ENCODE measurements at places on chromosomes 5 and 9.

DNA sequence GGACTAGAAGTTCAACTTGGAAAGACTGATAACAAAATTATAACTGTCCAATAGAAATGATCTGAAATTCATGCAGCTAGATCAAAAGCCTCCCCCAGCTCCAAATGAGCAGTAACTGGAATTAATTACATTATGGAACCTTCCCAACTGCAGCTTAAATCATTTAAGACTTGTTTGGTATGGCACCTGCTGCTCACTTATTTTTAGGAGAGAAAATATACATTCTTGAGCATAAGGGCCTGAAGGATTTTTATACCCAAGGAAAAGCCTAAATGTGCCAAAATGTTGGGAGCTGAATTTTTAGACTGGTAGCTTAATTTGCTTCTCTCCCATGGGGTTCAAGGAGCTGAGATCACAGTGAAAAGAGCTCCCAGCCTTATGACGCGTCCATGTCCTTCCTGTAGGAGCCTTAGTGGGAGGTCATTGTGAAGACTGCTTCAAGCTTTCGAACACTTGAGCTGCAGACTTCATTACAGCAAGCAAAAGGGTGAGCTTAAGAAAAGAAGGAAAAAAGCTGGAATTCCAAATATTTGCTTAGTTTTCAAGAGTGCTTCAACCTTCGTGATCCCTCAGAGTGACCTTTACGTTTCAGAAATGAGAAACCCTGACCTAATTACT, 276.0 kb downstream of the DMAC1 start:
- DNase-seq, result no peak

- no peak for DNase-seq
Observed at GRCh38 chr5:179413711-179414458, 68.6 kb upstream of the ADAMTS2 start.

DNA sequence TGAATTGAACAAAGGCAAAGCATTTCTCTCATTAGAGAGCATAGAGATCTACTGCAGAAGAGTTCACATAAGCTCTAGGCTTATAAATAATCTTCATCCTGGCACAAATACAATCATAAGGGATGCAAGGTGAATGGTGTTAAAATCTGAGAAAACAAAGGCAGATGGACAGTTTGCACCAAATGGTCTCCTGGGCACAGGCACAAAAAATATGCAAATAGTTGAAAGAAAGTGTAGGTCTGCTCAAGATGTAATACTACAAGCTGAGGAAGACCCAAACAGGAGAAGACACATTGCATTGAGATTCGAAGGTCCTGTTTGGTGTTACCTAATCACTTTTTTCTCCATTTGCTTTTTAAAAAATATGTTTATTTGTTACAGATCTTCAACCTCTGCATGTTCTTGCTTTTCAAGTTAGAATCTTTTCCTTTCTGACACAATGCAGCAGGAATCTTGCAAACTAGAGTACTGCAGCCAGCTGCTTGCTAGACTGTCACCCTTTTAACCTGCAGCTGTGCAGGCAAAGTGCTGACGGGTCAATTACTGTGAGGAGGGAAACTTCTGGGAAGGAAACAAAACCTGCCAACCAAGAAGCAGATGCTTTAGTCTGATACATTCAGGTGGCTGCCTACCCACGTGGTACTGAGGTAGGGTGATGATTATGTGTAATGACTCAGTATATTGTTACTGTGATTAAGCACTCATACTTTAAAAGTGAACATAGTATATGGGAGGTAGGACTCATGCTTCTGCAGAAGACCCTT, 1048.6 kb upstream of the SEMA6A start:
- DNase-seq, result no peak

GRCh38 chr9:86043999-86044398, 55.4 kb downstream of the GOLM1 start:
- DNase-seq, result no peak

- peak; percentile 58 for DNase-seq
Observed at GRCh38 chr9:27117489-27118135, 8.6 kb downstream of the TEK start.

DNA sequence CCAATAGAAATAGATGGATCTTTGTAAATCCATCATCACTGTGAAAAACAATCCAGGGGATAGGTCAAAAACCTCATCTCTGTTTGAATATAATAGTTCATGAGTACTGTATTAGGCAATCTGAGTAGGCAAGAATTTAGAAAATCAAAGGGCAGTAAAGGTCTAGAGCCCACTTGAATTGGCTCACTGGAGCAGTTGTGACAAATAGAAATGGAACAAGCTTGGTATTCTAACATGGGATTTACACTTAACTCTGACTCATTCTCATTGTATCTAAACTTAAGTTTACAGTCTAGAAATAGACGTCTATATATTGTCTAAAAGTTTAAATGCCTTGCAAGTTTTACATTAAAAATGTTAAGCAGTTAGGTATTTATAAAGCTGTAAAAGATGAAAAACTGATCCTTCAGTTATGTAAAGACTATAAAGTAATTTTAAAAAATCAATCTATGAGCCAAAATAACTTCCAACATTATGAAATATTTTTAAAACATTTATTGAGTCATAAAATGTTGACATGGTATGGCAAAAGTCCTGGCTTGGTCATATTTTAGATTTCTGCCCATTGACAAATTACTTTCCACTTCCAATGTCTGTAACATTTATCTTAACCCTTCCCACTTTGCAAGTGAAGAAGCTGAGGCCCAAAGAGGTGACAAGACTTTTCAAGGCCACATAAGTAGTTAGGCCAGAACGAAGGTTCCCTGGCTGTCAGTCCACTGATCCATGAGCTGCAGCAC, 203.7 kb upstream of the NREP start:
- DNase-seq, result peak; percentile 70

GRCh38 chr9:129068990-129069861, 11.7 kb upstream of the DOLPP1 start:
- no peak for DNase-seq

- DNase-seq, result no peak
Observed at GRCh38 chr9:136605988-136606660, 56.6 kb upstream of the EGFL7 start.

GRCh38 chr5:177966839-177967166, 29.2 kb downstream of the PROP1 start:
- no peak for DNase-seq

DNA sequence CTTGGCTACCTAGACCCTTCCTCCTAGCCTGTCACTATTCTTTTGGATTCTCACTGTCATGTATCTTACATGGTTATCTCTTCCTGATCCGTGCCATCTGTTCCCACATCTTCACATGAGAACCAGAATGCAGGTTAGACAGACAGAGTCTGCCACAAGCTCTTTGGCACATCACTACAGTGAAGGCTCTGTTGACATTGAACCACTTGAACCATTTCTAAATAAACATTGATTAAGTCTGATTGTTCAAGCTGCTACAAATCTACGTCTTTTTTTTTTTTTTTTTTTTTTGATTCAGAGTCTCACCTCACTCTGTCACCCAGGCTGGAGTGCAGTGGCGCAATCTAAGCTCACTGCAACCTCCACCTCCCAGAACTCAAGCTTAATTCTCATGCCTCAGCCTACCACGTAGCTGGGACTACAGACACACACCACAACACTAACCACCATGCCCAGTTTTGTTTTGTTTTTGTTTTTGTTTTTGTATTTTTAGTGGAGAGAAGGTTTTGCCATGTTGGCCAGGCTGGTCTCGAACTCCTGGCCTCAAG, 85.1 kb upstream of the LRRTM2 start:
- DNase-seq, result no peak

- DNase-seq, result no peak
Observed at GRCh38 chr9:4992872-4993271, 7.8 kb downstream of the JAK2 start.

GRCh38 chr9:33022303-33022702, 2.8 kb upstream of the DNAJA1 start:
- DNase-seq, result no peak
